ENCODE measurements at places on chromosomes 7 and 10.

DNA sequence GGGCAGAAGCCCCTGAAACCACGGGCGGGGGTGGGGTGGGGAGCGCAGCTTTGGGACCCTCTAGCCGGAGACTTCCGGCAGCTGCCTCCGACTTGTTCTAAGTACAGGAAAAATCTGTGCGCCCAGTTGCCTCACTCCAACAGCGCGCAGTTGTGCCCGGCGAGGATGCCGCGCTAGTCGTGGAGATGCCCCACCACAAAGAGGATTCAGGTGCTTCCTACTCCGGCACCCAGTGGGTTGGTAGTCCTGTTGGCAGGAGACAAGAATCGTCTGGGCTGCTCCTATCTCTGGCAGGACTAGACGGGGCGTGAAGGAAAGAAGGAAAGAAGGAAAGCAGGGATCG lies 465 bp upstream of the NPY start:
- DNase-seq = no peak

- DNase-seq = no peak
Measured at GRCh38 chr7:83161899-83162401, 734 bp downstream of the PCLO start.

- no peak for DNase-seq
Measured at GRCh38 chr10:26391701-26392695, 46.1 kb upstream of the APBB1IP start.

DNA sequence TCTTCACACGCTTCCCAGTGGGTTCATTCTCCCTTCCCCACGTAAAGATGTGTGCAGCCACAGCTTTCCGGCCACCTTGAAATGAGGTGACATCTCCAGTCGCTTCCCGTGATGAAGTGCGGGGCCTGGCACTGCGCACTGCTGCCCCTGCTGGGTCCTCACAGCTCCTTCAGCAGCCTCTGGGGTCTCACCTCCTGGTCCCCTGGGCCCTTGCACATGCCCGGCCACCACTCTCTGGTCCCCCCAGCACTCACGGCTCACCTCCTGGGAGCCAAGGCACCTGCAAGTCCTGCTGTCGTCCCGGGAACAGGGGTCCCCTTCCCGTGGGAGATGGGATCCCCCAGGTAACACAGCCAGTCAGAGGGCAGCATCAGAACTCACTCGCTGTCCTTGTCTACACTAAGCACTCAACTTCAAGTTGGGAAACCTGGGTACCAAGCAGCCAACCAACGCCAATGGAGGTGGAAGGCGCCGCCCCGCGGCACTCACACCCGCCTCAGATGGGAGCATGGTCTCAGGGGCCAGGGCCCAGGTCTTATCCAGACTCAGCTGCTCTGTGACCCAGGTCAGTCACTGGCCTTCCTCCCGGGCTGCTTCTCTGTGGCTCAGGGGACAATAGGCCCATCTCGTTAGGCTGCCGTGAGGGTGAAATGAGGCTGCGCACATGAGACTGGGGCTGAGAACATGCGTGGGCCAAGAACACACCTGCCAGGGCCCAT lies 176.2 kb downstream of the PTPRN2 start:
- no peak for DNase-seq

- DNase-seq = no peak
Measured at GRCh38 chr7:125173571-125173970, 243.9 kb upstream of the POT1 start.

DNA sequence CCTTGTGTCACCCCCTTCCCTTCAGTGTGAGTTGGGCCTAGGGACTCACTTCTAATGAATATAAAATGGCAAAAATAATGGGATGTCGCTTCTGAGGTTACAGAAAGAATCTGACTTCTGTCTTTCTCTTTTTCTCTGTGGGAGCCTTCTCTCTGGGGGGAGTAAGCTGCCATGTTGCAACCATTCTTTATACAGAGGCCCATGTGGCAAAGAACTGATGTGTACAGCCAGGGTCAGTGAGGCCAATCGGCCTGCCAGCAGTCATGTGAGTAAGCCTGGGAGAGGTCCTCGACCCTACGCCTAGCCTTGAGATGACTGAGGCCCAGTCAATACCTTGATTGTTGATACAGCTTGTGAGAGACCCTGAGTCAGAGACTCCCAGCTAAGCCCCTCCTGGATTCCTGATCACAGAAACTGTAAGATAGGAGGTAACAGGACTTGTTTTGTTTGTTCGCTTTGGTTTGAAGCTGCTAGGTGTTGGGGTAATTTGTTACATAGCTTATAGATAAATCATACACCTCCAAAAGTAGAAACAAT lies 1.7 kb downstream of the TCAF1 start:
- no peak for DNase-seq

DNA sequence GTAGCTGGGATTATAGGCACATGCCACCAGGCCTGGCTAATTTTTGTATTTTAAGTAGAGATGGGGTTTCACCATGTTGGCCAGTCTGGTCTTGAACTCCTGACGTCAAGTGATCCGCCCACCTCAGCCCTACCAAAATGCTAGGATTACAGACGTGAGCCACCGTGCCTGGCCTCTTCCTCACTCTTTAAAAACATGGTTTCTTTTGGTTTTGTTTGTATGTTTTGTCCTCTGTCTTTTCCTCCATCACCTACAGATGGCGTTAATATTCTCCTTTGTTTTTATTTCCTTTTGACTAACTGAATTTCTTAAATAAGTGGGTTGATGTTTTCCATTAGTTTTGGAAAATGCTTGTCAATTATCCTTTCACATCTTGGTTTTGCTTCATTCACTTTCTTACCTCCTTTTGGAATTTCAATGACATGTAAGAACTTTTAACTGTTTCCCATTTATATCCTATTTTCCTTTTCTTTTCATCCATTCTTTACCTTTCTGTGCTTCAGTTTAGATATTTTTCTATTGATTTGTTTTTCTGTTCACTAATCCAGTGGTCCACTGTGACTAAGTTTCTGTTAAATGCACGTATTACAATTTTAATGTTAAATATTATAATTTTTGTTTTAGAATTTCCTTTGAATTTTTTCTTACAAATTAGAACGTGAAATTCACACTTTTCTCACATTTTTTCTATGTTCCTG lies 104.1 kb downstream of the ZNF467 start:
- no peak for DNase-seq

- no peak for DNase-seq
Measured at GRCh38 chr10:22604344-22605126, 109.8 kb downstream of the PIP4K2A start.

GRCh38 chr7:113824117-113824823 lies 94.5 kb downstream of the PPP1R3A start:
- no peak for DNase-seq

DNA sequence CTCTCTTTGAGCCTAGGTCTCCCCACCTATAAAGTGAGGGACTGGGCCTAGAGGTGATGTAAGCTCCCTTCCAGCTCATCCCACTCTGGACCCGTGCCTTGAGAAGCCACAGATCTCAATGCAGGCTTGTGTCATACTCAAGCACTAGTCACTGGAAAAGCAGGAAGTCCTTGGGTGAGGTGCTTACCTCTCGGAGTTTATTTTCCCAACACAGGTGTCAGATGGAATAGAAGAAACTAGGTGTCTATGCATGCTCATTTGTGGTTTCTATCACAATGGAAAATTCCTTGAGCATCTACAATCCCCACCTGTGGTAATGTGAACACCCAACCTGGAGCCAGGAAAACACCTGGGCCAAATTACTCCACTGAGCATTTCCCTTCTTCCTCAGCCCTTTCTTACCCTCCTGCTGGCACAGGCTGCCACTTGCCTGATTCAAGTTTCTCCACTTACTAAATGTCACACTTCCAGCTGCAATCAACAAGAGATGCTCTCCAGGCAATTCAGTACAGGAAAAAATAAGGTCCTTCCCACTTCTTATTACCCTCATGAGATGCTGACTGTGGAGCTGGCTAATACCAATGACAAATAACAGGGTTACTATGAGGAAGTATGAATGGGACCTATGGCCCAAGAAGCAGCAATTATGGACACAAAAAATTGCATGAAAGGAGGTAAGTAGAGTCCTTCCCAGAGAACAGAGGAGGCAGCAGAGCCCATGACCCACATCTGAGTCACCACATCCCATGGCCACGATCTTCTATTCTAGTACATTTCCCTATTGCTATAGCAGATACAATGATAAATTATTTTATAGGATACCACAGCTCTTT lies 13.1 kb downstream of the LSM5 start:
- no peak for DNase-seq

DNA sequence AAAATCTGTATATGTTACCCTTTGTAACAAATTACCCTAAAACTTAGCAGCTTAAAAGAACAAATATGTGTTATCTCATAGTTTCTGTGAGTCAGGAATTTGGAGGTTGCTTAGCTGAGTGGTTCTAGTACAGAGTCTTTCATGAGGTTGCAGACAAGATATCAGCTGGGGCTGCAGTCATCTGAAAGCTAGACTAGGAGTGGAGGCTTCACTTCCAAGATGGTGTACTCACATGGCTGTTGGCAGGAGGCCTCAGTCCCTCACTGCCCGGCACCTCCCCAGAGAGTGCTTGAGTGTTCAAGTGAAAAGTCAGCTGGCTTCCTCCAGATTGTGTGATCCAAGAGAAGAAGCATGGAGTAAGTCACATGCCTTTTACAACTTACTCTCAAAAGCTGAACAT lies 16.9 kb upstream of the GGCT start:
- DNase-seq = no peak

GRCh38 chr10:12838995-12839927 lies 162.3 kb downstream of the CCDC3 start:
- no peak for DNase-seq

DNA sequence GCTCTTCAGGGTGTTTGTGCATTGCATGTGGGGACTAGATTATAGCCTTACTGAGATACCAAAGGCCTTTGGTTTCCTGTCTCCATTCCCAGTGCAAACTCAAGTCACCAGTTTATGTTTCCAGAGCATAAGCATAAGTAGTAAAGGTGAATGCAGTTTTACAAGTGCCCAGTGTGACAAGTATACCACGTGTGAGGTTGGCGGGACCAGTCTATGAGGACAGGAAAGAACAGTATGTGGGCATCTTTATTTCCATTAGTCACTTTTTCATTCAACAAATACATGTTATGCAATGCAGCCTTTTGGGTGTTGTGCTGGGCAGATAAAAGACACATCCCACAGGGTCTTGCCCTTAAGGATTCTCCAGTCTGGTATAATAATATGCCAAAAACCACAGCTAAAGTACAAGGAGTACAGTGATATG lies 146.5 kb downstream of the ARID5B start:
- no peak for DNase-seq
